ENCODE measurements at places on chromosomes 2 and 18.
A peak's percentile ranks its signal among the peaks of the same experiment; 100 is the strongest.

- peak; percentile 34 for DNase-seq
Observed at GRCh38 chr2:127052771-127053691, 53.9 kb downstream of the BIN1 start.

GRCh38 chr2:176464886-176465564 lies 195.8 kb downstream of the MTX2 start:
- DNase-seq = no peak

- no peak for DNase-seq
Observed at GRCh38 chr18:79612291-79613108, 67.1 kb upstream of the CTDP1 start.

DNA sequence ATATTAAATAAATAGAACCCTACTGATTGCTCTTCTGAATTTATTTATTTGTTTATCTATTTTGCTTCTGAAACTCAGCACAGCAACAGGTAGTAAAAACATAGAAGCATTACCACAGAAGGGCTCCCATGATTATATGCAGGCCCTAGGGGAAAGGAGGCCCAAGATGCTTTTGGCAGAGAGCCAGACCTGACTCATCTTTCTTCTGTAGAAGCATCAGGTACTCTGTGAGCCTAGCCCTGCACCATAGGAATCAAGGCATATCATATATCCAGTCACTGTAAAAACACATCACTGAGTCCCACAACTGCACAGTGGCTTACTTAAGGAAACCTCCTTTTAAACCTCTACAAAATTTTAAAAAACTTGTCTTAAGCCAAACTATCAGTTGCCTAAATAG lies 1.8 kb downstream of the SCN9A start:
- no peak for DNase-seq

- no peak for DNase-seq
Observed at GRCh38 chr2:132609101-132609890, 60.7 kb downstream of the LYPD1 start.

DNA sequence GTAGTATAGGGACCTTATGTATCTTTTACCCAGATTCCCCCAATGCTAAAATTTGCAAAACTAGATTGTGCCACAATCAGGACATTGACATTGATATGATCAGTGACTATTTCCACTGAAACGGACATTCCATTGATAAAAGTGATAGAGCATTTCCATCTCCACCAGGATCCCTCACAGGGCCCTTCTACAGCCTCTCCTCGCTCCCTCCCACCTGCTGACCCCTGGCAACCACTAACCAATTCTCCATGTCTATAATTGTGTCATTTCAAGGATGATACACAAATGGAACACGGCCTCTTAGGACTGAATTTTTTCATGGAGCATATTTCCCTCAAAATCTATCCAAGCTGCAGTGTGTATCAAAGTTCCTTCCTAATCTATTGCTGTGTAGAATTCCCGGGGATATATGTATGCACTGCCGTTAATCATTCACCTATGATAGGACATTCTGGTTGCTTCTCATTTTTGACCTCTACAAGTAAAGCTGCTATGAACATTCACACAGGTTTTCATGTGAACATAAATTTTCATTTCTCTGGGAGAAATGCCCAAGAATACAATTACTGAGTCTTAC lies 67.3 kb downstream of the UXS1 start:
- DNase-seq = no peak

DNA sequence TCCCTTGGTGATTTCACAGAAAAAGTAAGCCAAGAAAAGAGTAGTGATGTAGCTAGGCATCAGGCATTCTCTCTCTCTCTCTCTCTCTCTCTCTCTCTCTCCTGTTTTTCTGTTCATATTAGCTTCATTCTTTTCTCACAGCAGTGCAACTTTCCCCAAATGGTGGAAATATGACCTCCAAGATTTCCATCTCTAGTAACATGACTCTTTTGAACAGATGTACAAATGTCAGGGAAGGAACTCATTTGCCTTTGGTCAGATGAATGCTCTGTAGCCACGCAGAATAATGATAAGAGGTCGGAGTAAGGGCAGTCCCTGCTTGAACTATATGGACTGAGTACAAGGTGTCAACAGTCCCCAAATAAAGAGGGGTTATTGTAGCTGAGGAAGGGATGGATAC lies 316.2 kb downstream of the GALNT13 start:
- DNase-seq = no peak
